ENCODE measurements at places on chromosomes 4 and X. TPM values are rescaled to one million over a fixed set of nuclear protein-coding genes. Genes with fewer than 3 reads are reported as not detected.

- no peaks in the 10 kb centered on the region for H3K4me1 ChIP-seq
- no peaks in the 10 kb centered on the region for H3K27me3 ChIP-seq
- no peaks in the 10 kb centered on the region for H3K36me3 ChIP-seq
- H3K27ac ChIP-seq = no peak overlapping the region
- H3K4me3 ChIP-seq = no peak overlapping the region
- no peak for DNase-seq
These were observed 89.0 kb downstream of the MXRA5 start for GRCh38 chrX:3257471-3257870.

The HSFX1 gene
- total RNA-seq = 3.7 TPM

DNA sequence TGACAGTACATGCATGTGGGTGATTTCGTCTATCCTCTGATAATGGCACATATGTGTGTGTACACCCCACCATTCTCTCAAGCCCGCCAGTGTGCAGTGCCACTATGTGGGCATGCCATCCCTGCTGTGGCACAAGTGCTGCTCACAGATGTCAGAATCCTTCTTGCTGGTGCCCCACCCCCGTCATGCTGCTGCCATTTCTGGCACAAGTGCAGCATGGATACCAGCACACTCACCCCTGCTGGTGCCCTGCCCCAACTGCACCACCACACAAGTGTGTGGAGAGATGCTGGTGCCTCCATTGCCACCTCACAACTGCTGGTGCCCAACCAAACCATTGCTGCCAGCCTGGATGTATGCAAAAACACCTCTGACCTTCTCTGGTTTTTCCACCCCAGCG, 1133.8 kb downstream of the TECRL start:
- DNase-seq = peak; percentile 62
- no peaks in the 10 kb centered on the region for H3K27me3 ChIP-seq
- no peaks in the 10 kb centered on the region for H3K36me3 ChIP-seq
- H3K4me1 ChIP-seq = no peaks in the 10 kb centered on the region
- no peak overlapping the region for H3K27ac ChIP-seq

The RAB40AL gene
- 1.9 TPM for total RNA-seq

The LRP2BP gene
- total RNA-seq = 0.47 TPM

DNA sequence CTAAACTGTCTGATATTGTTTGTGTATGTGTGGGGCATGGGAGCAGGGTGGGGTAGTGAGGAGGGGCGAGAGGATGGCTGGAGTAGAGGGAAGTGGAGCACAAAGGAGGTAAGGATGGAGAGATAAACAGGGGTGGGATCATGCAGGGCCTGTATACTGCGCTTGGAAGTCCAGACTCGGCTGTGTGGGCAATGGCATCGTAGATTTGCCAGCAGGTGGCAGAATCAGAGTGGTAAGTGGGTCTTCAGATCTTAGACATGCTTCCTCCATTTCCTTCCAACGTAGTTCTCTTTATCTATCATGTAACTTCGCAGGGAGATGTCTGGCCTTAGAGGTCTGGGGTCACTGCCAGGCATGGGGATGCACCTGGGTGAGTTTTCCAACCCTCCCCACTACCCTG, 155.5 kb downstream of the PDGFRA start:
- no peak overlapping the region for H3K27ac ChIP-seq
- no peaks in the 10 kb centered on the region for H3K36me3 ChIP-seq
- no peaks in the 10 kb centered on the region for H3K4me1 ChIP-seq
- no peak for DNase-seq

The SPATA18 gene
- total RNA-seq = 1.1 TPM

The TAB3 gene
- 41.8 TPM for total RNA-seq

GRCh38 chr4:186563761-186564160, 8.4 kb upstream of the MTNR1A start:
- no peak overlapping the region for H3K4me3 ChIP-seq
- H3K27ac ChIP-seq = no peak overlapping the region
- no peak for DNase-seq
- no peaks in the 10 kb centered on the region for H3K4me1 ChIP-seq
- H3K27me3 ChIP-seq = no peaks in the 10 kb centered on the region

The ZFX gene
- total RNA-seq = 80.4 TPM

The MAGEA2 gene
- not detected for total RNA-seq

The PRRG3 gene
- 0.79 TPM for total RNA-seq

The ASMT gene
- total RNA-seq = 0.36 TPM

The BRS3 gene
- total RNA-seq = not detected

The GATB gene
- total RNA-seq = 12.6 TPM

GRCh38 chrX:39459952-39460351, 637.8 kb downstream of the BCOR start:
- peaks cover 15% of the 10 kb centered on the region for H3K27me3 ChIP-seq
- H3K4me3 ChIP-seq = no peak overlapping the region
- H3K36me3 ChIP-seq = no peaks in the 10 kb centered on the region

DNA sequence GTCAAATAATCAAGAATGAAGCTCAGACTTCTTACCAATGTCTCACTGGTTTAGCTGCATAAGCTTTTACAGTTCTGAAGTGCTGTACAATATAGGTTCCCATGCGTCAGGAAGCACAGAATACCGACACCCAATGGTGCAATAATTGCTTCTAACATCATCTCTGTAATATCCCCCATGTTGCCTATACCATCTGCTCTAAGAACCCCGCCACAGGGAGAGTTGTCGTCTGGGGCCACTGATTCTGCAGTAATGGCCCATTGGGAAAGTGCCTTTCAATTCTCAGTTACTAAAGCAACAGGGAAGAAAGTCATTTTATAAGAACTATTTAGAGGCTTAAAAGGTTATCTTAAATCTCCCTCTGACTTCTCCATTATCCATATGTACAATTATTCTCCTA, 94.9 kb downstream of the GLRA3 start:
- H3K36me3 ChIP-seq = no peaks in the 10 kb centered on the region
- no peak overlapping the region for H3K27ac ChIP-seq
- H3K27me3 ChIP-seq = no peaks in the 10 kb centered on the region
- DNase-seq = no peak
- no peak overlapping the region for H3K4me3 ChIP-seq

The FGFBP2 gene
- total RNA-seq = 1.9 TPM

DNA sequence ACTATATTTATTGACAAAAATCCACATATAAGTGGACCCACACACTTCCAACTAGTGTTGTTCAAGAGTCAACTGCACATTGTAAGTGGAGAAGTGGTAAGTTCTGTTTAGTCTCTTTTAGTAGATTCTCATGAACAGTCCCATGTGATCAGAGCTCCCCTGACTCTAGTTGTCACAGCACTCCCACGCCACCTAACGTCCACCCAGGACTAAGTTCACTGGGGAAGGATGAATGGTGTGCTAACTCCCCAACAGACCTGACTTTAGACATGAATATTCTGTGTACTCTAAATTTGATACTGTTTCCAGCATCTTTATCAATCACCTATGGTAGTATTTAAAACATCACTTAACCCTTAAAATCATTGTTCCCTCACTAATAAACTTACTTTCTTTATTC, 59.8 kb downstream of the PACRGL start:
- no peaks in the 10 kb centered on the region for H3K4me1 ChIP-seq
- no peak overlapping the region for H3K4me3 ChIP-seq

DNA sequence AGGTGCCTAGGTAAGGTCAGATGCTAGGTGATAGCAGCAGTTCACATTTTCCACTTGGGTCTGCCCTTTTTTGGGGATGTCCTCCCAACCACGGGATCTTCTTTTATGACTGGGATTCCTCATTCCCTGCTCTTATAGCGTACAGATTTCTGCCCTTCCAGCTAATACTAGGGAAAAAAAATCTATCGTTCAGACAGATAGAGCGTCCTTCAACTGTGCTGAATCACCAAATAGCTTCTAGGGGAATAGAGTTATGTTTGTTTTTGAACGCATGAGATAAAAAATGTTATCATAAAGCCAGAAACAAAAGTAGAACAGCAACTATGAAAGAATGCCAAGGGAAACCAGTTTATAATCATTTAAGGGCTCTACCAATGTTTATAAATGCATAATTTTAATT, 13.0 kb downstream of the RAP2C start:
- H3K4me3 ChIP-seq = no peak overlapping the region
- no peak for DNase-seq
- no peaks in the 10 kb centered on the region for H3K27me3 ChIP-seq
- H3K27ac ChIP-seq = no peak overlapping the region
- H3K4me1 ChIP-seq = peaks cover 11% of the 10 kb centered on the region
